ENCODE measurements at places on chromosomes 4 and X.

- DNase-seq, result no peak
Observed at GRCh38 chr4:185318679-185319078, 77.0 kb downstream of the LRP2BP start.

DNA sequence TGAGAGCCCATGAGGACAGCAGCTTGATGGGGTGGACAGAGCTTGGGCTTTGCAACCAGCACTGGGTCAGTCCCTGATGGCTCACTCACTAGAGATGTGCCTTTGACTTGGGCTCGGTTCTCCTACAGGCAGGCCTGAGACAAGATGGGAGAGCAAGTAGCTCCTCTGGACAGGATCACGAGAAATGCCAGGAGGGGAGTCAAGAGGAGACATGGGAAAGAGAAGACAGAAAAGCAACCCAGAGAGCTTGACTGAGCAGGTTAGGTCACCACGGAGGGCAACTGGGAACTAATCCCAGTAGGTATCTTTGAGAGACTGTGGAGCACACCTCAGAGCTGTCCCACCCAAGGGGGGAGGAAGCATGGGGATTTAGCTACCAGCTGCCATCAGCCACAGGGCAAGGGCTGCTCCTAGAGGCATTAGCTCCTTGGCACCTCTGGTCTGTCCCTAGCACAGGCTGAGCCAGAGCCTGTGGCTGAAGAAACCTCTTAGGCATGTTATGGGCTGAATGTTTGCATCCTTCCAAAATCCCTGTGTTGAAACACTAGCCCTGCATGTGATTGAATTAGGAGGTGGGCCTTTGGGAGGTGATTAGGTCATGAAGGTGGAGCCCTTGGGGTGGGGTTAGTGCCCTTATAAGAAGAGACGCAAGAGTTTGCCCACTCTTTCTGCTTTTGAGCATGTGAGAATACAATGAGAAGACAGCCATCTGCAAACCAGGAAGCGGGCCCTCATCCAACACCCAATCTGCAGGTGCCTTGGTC is 145.6 kb downstream of the SMIM20 start:
- DNase-seq, result no peak

- DNase-seq, result no peak
Observed at GRCh38 chr4:6662591-6662990, 22.1 kb downstream of the MRFAP1 start.

DNA sequence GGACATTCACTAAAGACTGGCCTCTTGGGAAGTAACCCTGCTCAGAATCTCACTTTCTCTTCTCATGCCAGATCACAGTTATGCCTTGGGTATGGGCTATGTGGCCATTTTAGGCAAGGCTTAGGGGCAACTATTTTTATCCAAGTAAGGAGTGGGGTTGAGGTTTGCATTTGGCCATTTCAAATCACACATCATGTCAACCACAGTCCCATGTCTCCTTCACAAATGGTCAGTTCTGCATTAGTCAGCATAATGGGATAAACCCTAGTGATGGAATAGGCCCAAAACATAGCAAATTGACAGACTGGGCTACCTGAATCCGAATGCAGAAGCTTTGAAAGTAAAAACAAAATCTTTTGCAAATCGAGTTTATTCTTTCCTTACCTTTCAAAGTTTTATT is 827 bp upstream of the RTL3 start:
- no peak for DNase-seq

DNA sequence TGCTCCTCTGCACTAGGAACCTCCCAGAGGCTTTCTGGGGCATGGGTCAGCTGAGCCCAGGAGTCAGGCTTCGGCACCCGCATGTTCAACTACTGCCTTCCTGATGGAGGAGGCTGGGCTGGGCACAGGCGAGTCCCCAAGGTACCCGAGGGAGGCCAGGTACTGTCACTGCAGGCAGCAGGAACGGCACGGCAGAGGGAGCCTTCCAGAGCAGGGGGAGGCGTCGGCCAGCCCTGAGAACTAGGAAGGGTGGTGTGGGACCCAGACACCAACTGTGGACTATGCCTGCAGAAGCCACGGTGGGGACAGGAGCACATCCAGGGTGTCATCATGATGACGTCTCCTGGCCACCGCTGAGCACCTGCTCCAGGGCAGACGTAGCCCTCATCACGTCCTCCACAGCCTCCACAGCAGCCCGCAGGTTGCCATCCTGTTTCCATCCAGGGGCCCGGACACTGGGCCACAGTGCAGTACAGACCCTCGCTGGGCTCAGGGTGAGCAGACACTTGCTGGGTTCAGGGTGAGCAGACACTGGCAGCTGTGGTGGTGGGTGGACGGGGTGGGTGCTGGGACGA is 40.8 kb downstream of the SORCS2 start:
- DNase-seq, result no peak

DNA sequence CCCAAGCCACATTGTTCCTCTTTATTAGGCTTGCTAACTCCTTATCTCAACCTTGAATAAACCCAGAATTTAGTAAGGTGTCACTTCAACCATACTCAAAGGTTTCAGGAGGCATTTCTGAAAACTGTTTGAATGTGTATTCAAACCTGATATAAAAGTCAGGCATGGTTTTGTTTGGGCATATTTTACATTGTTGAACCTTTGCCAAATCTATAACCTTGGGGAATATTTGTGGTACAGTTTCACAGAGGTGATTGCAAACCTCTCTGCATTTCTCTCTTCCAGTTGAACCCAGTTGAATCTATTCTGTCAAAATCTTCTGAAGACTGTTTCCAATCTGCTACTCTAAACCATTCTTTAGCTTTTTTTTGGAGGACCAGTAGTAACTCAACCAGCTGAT is 409.0 kb downstream of the TECRL start:
- DNase-seq, result no peak

DNA sequence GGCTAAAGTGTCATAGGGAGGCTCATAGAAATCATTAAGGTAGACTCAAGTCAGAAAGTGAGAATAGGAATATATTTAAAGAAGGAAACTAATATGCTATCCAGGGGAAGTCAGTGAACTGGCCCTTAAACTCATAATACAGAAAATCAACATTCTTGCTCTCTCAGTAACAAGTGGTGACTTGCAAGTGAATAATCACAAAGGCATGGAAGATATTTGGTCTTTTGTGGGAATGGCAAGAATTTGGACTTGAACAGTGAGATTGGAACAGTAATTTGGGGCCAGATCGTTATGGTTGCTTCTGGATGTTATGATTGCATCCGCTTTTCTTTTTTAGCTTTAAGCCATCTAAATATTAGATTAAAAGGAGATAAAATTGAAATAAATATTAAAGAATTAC is 103.8 kb downstream of the TBC1D19 start:
- no peak for DNase-seq

GRCh38 chr4:142120921-142121320 is 484.5 kb downstream of the IL15 start:
- DNase-seq, result no peak

DNA sequence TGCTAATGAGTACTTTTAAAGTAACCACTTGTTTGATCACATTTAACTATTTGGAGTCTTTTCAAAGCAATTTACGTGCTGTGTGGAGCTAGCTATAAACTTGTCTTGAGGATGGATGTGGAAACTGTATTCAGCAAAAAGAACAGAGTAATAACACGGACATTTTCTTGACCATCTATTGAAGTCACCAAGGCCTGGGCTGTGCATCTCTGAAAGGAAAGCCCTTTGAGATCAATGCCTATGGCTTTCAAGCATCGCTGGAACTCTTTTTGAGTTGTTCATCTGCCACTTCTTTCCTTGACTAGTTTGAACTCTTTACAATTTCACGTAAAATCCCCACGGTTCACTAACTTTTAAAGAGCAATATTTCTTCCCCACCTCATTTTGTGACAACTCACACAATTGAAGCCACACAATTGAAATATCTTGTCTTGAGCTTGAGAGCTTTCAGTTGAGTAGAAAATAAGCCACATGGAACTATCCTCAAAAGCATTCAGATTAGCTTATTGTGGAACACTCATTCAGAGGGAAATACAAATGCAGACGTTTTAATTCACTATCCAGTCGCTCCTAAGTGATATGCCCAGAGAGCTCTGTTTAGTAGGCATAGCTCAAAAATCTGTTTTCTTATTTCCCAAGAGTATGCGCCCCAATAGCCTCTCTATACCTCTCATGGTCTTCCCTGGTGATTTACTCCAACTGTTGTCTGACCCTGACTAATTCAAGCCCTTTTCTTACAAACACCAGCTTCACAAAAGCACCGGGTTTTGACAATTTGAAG is 134.9 kb upstream of the SLITRK2 start:
- DNase-seq, result no peak

DNA sequence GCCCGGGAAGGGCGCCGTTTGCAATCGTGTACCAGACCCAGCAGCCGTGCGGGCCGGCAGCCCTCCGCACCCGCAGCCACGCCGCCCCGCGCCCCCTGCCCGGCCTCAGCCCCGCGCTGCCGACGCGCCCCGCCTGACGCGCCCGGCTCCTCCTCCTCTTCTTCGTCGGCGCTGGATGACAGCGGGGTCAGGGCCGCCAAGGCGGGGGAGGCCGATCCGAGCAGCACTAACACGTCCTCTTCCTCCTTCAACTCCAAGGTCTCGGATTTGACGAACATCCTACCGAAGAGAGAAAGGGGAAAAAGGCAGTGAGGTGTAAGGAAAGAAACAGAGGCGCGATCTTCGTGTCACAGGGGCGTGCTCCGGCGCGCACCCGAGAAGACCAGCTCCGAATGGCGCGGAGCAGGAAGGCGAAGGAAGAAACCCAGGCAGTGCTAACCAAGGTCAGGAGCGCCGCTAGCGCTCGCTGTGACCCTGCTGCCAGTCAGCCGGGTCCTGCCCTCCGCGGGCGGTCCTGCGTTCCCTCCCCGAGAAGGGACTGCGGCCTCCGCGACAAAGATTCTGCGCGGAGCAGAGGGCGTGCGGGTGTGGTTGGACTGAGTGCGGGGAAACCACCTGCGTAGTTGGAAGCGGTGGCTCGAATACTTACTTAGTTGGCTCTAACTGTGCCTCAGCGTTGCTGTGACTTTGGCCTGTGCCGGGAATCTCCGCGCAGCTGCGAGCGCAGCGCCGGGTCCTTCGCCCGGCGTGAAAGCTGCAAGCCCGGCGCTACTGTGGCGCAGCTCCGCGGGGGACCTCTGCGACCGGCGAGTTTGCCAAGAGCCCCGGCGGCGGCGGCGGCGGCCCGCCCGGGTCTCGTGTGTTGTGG is 548 bp downstream of the NEUROG2 start:
- DNase-seq, result peak; percentile 58

- no peak for DNase-seq
Observed at GRCh38 chrX:95721011-95721410, 963.6 kb upstream of the DIAPH2 start.

GRCh38 chr4:113621633-113622032 is 139.9 kb downstream of the CAMK2D start:
- no peak for DNase-seq

- DNase-seq, result no peak
Observed at GRCh38 chrX:31099536-31100090, 27.8 kb upstream of the FTHL17 start.

GRCh38 chr4:32148111-32148666 is 1428.0 kb downstream of the PCDH7 start:
- DNase-seq, result no peak

GRCh38 chr4:46648088-46648744 is 258.3 kb upstream of the GABRA2 start:
- no peak for DNase-seq

DNA sequence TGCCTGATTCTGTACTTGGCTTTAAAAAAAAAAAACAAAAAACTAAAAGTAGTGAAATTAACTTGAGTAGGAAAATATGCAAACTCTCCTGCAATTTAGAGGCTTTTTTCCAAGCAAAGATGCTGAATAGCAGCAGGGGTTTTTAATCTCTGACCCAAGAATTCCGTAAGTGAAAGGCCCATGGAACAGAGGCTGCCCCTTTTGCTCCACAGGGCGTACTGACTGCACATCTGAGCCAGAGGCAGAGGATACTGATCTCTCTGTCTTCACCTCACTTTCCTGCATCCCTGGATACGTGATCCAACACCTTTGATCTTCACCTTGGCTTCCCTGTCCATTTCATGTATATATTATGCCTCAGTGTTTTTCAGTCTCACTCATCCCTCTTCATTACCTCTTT is 3.9 kb downstream of the FAM149A start:
- no peak for DNase-seq

GRCh38 chr4:167185465-167185864 is 48.8 kb downstream of the SPOCK3 start:
- no peak for DNase-seq

GRCh38 chrX:45070116-45071007 is 130.3 kb downstream of the DIPK2B start:
- DNase-seq, result peak; percentile 33

DNA sequence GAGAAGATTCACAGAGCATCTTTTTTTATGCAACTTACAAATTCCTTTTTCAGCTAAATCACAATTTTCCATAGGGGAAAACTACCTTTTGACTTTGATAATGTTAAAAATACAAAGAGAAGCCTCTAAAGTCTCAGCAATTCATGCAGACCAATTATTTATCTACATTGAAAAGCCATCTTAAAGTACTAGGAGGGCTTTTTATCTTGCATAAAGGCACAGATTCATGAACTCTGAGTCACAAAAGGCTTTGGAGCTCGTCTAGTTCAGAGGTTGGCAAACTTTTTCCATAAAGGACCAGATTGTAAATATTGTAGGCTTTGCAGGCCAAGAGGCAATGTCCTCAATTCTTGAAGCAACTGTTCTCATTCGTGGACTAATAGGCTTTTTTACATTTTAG is 210.4 kb upstream of the HDX start:
- no peak for DNase-seq

Data from bone marrow (tissue), 2 donors.